ENCODE measurements at places on chromosomes 7 and 10.

DNA sequence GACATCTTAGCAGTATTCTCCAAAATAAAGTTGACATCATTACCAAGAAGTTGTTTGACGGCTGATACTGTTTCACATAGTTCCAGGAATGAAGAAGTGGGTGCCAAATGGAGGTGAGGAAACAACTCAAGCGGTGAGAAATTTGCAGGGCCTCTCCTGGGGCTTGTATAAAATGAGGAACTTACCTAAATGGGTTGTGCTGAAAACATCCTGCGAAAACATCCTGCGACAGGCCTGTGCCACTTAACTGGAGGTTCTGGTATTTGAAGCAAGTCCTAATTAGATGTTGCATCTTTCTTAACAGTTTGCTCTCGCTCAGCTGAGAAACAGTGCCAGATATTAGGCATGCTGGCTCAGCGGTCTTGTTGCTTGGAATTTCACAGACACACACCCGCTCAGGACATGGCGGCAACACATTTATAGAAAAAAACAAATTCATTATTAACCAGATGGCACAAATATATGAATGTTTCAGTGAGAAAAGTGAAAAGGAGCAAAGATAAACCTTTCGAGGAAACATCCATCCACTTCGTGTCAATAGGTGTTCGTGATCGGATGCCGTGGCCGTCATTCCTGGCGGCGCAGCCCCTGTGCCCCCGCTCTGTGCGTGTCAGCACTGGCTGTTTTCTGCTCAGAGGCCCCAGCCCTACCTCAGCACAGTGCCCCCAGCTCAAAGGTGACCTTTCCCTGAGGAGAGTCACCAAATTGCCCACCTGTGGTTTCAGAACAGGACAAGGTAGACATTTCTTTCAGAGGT, 48.1 kb downstream of the CDC123 start:
- peak; percentile 56 for DNase-seq

DNA sequence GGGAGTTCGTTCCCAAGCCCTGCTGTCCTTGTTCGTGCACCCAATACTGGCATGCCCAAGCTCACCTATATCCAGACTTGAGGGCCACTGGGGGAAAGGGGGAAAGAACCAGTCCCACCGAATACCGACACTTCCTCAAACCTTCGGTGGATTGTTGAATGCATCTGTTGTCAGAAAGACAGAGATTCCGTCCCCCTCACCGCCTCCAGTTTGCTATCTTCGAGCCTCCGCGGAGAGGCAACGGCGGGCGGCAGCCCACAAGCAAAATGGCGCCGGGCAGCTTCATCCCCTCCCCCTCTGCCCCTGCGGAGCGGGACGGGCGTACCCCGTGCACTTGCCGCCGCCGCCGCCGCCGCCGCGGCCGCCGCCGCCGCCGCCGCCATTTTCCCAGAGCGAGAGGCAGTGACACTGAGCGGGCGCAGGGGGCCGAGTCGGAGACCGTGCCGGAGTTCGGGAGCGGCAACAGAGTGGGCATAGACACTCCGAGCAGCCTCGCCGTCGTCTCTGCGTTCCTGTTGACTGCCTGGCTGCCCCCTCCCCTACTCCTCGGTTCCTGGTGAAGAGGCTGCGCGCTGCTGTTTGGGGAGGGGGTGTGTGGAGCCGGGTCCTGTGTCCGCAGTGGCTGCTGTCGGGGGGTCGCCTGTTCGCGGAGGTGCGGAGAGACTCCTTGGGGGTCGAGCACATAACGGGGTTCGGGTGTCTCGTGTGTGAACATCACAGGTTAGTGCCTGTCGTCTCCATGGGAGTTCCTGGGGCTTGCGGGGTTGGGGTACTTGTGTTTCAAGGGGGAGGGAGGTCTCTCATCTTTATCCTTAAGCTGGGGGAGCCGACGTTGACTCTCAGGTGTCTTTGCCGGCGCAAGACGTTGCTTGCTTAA, at the start of gene KMT2E:
Gene KMT2E (plus strand): TSS at position 390 of the 877 bp plus-strand sequence. CDS start 26,748 bp downstream, outside the sequence.
- DNase-seq, result peak; percentile 88

DNA sequence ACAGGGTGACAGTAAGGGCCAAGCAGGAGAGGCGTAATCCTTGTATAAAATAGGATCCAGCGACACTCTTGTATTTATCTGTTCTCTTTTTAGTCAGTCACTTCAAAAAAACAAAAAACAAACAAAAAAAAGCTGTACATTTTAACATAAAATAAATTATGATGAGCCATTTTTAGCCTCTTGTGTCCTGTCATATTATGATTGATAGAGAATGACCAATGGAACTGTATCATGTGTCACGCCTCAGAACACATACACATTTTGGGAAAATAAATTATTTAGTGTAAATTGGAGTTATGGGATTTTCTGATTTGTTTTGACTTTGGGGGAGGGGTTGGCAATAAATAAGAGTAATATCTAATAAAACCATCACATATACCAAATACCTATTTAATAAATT, 79.3 kb upstream of the SAMD8 start:
- DNase-seq, result no peak

GRCh38 chr7:14207138-14207537, 217.7 kb upstream of the ETV1 start:
- DNase-seq, result no peak

GRCh38 chr10:52635651-52636050, 136.9 kb downstream of the MBL2 start:
- no peak for DNase-seq

DNA sequence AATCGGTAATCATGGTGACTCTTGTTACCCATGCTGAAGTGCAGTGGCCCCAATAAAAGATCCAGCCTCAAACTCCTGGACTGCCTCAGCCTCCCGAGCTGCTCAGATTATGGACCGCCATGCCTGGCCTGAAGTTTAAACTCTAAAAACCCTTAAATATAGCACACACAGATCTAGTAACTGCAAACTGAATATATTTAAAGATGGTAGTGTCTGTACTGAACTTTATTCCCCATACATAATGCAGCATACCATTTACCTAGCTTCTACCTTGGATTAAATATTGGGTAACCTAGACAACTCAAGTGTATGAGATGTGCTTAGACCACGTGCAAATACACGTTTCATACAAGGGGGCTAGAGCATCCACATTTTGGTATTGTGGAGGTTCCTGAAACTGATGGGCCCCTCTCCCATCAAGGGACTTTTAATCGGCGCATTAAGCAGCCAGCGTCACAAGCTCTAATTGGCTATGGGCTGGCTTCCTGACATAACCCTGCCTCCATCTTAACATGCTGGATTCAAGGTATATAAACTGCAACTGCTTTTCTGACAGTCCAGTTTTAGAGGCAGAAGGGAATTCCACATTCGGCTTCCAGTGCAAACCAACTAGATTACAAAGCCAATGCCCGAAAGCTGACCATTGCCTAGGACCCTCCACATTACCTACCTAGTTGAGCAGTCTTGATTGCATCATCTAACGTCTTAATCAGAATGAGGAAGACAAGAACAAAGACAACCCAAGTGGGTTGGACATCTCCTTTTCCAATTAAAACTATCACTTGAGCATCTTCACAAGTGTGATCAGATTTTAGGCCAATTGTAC, 13.0 kb downstream of the HNRNPA2B1 start:
- DNase-seq, result no peak

- DNase-seq, result no peak
Measured at GRCh38 chr10:23695825-23696420, 257.0 kb downstream of the OTUD1 start.

GRCh38 chr7:70573696-70574095, 558.2 kb upstream of the GALNT17 start:
- no peak for DNase-seq

DNA sequence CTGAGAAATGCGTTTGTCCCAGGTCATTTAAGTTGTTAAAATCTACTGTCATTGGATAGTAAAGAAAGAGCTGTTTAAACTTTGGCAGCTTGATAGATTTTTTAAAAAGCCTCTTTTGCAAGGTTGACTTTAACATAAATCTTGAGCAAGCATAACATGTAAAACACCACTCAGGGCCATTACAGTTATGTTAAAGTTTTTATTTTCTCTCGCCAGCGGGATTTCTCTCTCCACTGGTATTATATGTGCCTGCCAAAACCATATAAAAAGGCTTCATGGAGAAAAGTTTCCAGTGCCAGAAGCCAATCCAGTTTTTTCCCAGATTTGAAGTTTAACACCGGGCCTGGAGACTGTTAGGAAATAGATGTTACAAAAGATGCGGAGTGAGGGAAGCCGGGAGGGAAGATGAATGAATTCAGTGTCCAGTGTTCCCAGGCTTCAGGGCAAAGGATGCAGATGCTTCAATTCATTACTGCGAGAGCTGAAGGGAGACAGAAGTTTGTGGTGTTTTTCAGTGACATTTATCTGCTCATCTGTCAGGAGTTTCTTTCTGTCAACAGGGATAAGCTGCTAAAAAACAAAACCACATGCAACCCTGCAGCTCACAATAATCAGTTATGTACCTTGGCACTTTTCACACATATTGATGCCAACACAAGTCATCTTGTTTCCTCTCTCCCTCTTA, 155.5 kb downstream of the SPAG6 start:
- DNase-seq, result no peak

GRCh38 chr10:79982362-79982800, 33.5 kb upstream of the SFTPD start:
- no peak for DNase-seq

DNA sequence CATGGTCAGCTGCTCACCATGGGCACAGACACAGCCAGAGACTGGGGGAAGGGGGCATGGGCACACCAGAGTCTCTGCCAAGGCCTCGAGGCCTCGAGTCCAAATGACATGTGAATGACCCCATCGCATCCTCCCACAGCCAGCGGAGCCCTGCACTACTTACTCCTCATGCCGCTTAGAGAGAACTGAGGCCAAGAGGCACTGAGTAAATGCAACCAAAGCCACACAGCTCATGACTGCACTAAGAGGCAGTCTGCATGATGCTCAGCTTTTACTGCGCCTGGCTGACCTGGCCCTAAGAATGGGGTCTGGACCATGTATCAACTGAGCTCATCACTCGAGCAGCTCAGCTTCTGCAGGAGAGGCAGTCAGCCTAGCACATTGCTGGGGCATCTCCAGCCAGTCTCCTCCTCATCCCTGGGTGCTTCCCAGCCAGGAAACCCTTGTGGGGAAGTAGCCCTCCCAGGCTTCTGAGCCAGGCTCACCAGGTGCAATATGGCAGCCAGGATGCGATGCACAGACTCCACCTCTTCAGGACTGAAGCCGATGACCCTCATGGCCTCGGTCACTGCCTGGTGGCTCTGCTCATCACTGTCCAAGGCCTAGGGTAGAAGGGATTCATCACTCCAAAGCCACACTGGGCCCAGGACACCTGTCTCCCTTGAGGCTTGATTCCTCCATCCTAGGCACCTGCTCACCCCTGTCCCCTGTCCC, 7.5 kb downstream of the MYO1G start:
- no peak for DNase-seq

GRCh38 chr10:48523212-48523819, 81.6 kb downstream of the ARHGAP22 start:
- no peak for DNase-seq

GRCh38 chr7:121798896-121799295, 74.1 kb upstream of the PTPRZ1 start:
- no peak for DNase-seq

- DNase-seq, result no peak
Measured at GRCh38 chr10:97063271-97063982, 122.3 kb downstream of the SLIT1 start.

GRCh38 chr7:106736508-106737201, 75.7 kb upstream of the CCDC71L start:
- peak; percentile 41 for DNase-seq

DNA sequence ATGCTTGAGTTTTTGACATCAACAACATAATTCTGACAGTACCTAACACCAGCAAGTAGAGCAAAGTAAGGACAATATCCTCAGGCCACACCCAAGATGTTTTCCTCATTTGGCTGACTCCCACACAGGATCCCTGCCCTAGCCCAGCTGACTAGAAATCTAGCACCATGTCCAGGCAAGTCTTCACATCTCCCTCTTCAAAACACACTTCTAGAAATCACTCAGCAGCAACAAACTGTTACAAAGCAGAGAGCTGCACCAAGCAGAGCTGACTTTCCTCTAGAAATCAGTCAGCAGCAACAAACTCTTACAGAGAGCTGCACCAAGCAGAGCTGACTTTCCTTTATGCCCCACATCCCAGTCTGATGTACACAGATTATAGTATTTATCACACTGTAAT, 7.7 kb downstream of the TMEM168 start:
- DNase-seq, result no peak

GRCh38 chr7:7701527-7701926, 16.9 kb downstream of the RPA3 start:
- no peak for DNase-seq

GRCh38 chr10:86836044-86836443, 79.6 kb downstream of the BMPR1A start:
- DNase-seq, result no peak

DNA sequence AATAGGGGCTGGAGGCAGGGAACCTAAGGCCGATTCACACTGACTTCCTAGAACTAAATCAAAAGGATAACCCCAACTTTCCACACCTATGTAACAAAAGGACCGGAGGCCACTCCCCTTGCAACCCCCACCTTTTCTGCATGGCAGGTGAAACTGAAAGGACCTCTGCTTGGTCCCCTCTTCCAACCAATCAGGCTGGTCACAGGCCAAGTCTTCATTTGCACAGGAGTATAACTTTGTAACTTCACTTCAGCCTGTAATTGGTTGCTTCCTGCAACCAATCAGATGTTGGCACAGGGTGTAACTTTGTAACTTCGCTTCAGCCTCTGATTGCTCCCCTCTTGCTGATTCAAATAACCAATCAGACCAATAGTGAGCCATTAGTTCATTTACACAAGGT, 190.0 kb downstream of the FAM107B start:
- no peak for DNase-seq

DNA sequence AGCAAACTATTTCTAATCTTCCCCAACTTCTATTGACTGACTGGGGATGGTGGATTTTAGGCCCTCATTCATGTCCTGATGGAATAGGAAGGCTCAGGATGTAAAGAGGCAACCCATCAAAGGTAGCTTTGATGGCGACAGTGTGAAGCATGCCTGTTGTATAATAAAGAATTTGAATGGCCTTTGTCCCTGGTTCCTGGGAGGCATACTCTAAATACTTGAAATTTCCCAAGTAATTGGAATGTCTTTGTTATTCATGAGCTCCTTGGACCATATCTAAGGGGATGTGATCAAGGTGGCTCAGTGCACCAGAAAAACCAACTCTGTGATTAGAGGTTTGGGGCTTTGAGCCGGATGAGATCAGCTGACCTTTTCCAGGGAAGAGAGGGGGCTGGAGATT, 264.5 kb upstream of the NEBL start:
- no peak for DNase-seq

DNA sequence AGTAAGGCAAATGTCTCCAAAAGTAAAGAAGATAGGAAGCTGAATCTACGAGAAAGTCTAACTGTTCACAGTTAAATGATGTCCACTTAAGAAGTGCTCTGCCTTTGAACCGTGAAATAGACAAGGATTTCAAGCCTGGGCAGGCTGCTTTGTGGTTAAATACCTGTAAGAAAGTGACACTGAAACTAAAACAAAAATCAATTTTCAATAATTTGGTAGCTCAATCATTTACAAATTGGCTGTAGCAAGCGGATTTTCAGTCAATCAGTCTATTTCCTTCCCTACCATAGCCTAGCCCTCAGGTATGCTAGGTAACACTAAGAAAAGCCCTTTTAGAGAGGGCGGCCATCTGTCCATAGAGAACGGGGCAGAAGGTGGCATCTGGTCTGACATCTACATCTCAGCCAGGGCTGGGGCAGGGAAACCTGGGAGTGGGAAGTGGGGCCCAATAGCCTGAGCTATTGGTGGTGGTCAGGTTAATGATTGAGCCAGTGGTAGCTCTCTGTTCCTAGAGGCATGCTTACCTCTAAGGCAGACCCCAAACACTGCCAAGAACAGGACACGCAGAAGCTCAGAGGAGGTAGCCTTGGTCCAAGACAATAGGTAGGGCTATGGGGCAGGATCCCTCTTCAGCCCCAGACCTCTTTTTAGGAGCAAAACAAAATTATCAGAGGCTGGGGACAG, 223.2 kb downstream of the CCSER2 start:
- no peak for DNase-seq

GRCh38 chr7:1031716-1032455, 12.5 kb upstream of the GPR146 start:
- DNase-seq, result no peak

All from GDM1 (cell line).